ENCODE measurements at places on chromosomes 16 and 17.

GRCh38 chr17:1222321-1222720 lies 42.5 kb upstream of the ABR start:
- no peak for DNase-seq

DNA sequence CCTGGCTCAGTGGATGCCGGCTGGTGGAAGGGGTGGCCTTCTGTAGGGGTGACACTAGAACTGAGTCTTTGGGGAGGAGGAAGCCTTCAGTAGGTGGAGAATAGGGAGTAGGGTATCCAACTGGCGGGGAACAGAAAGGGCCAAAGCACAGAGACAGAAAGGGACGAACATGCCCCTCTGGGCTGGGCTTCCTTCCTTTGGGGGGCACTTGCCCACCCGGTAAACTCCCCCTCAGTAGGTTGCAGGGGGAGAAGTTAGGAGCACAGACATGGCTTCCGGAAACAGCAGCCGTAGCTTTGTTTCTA lies 774 bp downstream of the ENGASE start:
- no peak for DNase-seq

GRCh38 chr16:53662072-53662471 lies 41.6 kb downstream of the RPGRIP1L start:
- DNase-seq, result no peak

- DNase-seq, result no peak
Measured at GRCh38 chr16:28604186-28604565, 5.7 kb downstream of the SULT1A1 start.
